ENCODE measurements at places on chromosomes 11 and 22.

DNA sequence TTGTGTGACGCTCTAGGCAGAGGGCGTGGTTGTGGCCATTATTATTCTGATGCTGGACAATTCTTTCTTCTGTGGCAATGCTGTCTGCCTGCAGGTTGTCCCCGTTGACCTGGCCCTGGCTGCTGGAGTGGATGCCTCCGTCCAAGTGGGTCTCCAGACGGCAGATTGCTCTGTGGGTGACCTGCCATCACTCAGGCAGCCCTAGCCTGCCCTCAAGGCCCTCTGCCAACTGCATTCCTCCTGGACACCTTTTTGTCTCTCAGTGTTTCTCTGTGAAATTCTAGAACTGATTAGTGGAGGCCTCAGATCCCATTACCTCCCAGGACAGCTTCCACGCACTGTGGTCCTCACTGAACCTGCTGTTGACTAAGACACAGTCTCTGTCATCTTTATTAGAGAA lies 86.7 kb downstream of the TBC1D22A start:
- DNase-seq, result no peak

DNA sequence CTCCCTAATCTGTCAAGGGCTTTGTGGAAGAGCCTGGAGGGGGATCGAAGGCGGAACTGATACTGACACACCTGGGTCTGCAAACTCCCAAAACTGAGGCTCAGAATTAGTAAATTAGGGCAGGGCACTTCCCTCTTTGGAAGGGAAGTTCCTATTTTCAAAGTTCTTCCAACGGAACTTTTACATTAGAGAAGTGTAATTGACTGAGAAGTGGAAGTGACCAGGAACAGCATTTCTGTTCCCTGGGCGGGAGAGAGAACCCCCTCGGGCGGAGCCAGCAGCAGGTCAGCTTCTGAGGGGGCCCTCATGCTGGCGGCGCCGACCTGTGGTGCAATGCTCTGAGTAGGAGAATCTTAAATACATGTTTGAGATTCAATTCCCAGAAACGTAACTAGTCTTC lies 1.1 kb upstream of the CBL start:
- DNase-seq, result no peak

DNA sequence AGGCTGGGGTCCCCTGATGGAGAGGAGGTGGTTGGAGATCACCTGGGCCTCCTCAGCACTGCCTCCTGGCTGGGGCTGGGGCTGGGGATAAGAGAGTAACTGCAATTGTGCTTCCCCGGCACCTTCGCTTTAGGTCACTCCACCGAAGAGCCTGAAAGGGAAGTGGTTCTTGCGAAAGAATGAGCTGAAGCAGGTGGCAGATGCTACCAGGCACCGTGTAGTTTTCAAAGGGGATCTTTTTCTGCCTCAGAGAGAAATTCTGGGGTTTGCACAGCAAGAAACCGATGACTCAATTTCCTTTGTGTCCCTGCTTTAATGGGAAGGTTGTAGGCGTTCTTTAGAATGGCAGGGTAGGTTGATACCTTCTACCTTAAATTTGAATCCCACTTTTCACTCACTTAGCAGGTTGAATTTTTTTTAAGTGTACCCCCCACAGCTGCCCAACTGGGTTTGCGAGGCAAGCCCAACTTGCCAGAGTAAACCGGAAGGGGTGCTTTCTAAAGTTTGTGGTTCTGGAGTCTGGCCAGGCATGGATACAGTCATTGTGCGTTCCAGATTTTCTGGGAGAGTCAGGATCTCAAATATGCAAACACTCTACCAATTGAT lies 5.3 kb downstream of the CD44 start:
- DNase-seq, result no peak

DNA sequence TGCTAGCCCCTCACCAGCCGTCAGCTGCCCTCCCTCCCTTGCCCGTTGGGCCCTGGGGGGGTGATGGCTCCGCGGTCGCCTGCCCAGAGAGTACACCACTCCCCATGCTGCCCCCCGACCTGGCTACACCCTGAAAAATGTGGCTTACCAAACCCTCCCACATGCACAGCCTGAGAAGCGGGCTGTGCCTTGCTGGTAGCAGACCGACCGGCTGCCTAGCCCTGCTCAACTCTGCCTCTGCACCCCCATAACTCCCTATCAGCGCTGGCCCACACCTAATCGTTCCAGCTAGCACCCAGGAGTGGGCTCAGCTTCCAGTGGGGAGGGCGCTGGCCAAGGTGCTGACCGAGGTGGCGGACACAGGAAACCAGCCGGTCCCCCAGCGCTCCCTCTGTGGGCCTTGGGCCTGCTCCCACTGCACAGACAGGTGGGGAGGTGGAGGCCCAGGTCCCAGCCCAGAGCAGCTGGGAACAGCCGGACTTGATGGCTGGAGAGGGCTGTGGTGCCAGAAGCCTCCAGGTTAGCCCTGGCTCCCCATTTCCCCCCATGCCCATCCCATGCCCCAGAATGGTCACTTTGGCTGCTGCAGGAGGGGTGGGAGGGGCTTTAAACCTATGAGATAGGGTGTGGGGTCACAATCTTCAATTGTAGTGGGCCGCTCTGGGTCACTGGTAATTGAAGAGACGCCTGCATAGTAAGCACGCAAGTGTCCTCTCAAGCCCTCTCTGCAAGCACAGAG lies 32.1 kb upstream of the PRODH start:
- DNase-seq, result peak; percentile 44

DNA sequence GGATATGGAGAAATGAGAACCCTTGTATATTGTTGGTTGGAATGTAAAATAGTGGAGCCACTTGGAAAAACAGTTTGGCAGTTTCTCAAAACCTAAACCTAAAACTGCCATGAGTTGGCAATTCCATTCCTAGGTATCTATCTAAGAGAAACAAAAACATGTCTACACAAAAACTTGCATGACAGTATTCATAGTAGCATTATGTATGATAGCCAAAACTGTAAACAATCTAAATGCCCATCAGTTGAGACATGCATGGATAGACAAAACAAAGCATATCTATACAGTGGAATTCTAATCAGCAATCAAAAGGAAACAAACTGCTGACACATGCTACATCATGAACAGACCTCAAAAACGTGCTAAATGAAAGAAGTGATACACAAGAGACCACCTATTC lies 34.9 kb downstream of the TRAF6 start:
- no peak for DNase-seq

DNA sequence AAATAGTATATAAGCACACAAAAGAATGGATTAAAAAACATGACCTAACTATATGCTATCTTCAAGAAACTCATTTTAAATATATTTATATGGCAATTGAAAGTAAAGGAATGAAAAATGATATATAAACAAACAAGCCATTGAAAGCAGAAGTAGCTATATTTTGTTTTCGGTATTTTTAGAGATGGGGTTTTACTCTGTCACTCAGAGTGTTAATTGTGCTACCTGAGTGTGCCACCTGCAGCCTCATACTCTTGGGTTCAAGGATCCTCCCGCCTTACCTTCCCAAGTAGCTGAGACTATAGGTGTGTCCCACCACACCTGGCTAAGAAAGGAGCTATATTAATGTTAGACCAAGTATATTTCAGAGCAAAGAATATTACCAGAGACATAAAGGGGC lies 624.1 kb downstream of the BUD13 start:
- DNase-seq, result no peak

DNA sequence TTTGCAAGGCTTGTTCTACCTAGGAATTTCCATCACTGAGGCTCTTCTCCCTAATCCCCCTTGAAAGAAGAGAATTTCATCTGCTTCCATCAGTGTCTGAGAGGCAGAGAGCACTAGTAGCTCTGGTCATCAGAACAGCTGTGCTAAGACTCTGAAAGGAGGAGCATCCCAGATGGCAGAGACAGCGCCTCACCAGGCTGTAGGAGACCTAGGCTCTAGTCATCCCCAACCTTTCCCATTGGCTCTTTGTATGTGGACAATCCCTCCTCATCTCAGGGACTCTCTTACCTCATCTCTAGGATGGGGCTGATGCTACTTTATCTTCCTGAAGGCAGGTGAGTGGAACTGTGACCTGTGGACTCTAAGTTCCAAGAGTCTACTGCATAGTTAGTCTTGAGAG lies 8.8 kb upstream of the OR9I1 start:
- DNase-seq, result no peak

DNA sequence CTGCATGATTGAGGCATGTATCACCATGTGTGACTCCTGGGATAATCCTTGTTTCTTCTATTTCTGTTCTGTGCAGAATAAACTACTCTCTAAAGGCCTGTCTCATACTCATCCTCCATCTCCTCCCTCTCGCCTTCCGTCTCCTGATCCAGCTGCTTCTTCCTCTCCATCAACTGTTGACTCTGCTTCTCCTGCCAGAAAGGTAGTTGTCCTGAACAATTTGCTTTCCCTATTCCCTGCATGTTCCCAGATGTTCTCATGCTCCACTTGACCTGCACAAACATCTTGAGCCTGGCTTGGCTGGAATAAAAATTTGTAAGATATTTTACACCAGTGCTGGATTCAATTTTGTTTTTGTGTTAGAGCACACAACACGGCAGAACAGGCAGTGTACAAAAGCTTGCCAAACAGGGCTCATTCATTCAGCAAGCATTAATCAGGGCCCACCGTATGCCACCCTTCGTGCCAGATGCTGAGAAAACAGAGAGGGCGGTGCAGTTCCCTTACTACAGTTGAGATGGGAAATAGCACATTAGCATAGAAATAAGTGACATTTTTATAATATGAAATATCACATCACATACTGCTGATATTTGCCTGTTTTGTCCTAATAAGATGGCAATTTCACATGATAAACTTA lies 133.3 kb upstream of the PARVA start:
- DNase-seq, result peak; percentile 66

DNA sequence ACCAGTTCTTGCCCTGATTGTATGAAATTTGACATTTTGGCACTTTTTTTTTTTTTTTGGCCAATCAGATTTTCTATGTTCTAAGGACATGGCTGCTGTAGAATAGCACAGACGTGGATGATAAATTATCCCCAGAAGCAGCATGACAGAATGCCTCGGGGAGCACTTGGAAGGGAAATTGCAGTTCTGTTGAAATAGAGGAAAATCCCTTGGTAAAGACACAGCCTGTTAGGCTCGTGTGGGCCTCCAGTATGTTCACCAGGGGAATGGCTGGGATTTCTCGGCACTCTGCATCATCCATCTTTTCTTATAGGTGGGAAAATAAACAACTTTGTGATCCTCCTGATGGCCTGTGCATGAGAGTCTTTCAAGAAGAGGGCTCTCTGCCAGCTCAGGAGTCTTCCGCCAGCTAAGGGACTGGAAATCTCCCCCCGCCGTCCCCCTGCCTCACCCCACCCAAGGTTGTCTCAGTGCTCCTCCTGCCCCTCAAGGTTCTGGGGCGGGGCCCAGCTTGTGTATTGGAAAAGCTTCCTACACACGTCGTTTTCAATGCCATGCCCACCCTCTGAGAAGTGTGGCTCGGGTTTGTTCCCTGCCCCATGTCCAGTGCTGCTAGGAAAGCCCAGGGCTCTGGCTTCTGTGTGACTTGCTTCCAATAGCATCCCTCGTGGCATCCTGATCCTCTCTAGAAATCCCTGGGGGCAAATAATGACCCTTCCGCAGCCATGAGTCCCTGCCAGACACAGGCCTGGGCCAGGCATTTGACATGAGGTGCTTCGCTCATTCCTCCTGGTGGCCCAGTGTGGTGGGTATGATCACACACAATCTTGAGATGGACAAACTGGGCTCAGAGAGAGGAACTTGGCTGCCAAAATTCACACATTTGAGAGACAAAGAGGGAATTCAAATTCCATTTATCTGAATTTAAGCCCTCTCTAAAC lies 70.6 kb upstream of the ATXN10 start:
- DNase-seq, result no peak

DNA sequence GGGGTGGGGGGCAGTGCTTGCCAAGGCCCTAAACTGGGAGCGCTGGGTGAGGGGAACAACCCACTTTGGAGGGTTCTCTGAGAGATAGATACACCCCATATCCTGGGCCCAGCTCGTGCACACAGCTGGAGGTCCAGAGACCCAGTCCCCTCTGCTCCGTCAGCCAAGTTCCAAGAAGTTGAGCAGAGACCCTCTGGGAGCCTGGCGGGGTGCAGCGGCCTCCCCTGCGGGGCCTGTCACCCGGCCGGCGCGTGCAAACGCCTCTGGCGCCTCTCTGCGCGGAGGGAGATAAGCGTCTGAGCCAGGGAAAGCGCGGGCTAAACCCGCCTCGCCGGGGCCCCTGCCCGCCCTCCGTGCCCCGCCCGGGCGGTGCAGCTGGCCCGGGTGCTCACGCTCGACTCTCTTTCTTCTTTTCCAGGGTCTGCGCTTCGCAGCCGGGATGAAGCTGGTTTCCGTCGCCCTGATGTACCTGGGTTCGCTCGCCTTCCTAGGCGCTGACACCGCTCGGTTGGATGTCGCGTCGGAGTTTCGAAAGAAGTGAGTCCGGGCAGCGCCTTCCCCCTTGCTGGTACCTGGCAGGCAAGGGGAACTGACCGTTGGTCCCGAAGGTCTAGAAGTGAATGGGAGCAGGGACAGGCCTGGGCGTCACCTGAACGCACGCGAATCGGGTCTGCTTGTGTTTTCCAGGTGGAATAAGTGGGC lies 540 bp downstream of the ADM start:
- DNase-seq, result no peak

DNA sequence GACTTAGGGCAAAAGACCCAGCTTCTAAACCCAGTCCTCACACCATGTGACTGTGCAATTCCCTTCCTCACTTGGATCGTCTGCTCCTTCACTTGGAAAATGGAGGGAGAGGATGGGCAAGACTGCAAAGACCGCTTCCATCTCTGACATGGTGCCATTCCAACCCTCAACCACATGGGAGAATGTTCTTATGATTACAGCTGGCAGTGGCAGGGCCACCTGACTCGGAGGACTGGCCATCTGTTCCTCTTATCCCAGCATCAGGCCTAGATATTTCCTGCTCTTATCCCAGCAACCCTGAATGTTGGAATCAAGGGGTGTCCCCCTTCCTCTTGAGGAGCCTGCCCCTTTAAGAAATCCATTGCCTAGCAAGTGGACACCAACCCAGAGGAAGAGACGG lies 15.4 kb downstream of the DSCAML1 start:
- DNase-seq, result no peak

GRCh38 chr11:129204150-129204838 lies 12.2 kb upstream of the ARHGAP32 start:
- DNase-seq, result no peak

GRCh38 chr11:47154616-47155570 lies 21.8 kb downstream of the ARFGAP2 start:
- no peak for DNase-seq

DNA sequence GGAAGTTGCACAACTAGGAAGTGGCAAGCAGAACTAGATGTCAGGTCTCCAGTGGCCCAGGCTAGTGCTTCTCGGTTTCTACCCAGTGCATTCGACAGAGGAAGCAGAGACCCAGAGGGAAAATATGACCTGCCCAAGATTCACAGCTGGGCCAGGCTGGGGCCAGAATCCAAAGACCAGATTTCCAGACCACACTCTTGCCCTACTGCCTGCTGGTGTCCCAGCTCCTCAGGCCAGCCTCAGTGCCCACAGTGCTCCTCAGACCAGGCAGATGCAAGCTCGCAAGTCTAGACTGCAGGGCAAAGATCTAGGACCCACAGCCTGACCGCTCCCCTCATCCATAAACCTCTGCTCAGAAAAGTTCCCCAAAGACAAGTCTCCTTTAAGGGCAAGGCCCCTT lies 262.6 kb downstream of the BUD13 start:
- no peak for DNase-seq
